Stimulated activated CD4-positive, alpha-beta T cell treated with anti-CD3 and anti-CD28 coated beads, TNF-alpha, amount 100 ng/mL, for 24 hours (primary cell): ENCODE measurements at places on chromosomes 12 and 14.
A peak's percentile ranks its signal among the peaks of the same experiment; 100 is the strongest.

- DNase-seq: no peak
Measured at GRCh38 chr12:127820846-127821245, 446.1 kb upstream of the TMEM132C start.

DNA sequence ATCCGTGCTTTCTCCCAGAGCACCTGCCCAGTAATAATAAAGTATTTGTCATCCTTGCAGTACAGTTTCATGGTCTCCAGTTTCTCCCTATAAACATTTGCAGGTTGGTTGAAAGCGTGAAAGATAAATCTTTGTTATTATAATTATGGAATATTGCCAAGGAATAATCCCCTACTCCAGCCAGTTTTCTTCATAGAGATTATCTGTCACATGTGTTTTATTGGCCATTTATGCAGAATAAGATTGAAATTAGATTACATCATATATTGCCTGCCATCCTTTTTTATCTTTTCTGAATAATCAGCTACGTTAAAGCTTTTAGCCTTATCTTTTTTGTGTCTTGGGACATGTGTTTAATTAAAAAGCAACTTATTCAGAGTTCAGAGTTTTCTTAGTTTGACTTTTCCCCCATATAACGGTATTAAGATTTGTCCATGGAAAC, 168.0 kb downstream of the KICS2 start:
- DNase-seq: no peak

DNA sequence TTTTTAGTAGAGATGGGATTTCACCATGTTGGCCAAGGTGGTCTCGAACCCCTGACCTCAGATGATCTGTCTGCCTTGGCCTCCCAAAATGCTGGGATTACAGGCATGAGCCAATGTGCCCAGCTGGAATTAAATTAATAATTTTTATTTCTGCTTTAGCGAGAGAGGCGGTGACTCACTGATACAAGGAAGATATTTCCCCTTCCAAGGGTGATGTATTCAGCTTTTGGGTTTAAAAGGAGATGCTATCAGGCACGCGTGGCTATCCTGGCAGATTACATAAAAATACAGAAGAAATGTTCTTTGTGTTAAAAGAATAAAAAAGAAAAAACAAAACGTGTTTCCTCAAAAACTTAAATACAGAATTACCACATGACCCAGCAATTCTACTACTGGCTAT, 12.4 kb upstream of the P2RX7 start:
- DNase-seq: no peak

- no peak for DNase-seq
Measured at GRCh38 chr14:22232933-22233332, 356.1 kb downstream of the DAD1 start.

- no peak for DNase-seq
Measured at GRCh38 chr12:99977550-99977949, 7.2 kb downstream of the ANKS1B start.

DNA sequence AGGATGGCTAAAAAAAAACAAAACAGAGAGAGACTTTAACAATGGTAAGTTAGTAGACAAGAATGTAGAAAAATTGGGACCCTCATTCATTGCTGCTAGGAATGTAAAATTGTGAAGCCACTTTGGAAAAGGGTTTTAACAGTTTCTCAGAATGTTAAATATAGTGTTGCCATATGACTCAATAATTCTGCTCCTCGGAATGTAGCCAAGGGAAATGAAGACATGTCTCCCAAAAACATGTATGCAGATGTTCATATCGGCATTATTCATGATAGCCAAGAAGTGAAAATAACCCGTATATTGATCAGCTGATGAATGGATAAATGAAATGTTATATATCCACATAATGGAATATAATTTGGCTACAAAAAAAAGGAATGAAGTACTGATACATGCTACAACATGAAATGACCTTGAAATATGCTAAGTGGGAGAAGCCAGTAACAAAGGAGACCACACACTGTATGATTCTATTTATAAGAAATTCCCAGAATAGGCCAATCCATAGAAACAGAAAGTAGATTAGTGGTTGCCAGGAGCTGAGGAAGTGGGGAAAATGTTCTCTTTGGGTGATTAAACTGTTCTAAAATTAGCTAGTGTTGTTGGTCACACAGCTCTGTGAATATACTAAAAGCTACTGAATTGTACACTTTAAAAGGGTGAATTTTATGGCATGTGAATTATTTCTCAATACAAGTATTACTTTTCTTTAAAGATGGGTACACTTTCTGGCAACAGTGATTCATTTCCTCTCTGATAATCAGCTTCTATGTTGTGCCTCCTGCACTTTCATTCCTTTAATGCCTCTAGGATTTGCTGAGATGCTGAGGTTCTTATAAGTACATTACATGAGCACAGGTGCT, 132.5 kb downstream of the DAAM1 start:
- no peak for DNase-seq

DNA sequence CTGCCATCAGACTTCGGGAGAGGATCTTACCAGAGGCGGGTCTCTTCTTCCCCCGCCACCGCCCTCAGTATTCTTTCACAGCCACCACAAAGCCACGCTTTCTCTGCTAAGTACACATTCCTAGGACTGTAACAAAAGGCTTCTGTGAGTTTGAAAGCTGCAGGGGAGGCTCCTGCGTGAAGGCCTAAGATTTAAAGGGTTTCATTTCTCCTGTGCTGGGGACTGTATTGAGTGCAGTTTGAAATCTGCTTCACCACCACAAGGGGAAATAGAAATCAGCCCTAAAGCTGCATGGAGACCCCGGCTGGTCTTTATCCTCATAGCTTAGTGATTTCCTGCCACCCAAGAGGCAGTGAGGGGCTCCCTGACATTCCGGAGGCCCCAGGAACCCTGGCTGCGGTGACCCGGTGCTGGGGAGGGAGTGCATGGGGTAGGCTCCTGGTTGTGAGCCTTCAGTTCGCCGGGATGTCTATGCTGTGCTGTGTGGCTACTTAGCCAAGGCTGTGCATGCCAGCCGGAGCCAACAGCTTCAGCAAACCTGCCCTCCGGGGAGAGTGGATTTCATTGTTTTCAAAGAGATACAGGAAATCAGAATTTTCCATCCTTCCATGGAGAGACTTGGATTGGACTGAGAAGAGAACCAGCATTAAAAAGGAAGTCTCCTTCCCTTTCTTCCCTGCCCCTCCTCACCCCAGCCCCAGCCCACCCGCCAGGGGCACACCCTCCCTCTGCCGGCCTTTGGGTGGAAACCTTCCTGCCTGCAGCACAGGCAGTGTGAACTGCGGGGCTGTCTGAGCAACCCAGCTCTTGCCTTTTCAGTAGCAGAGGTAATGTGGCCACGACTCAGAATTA, 163.3 kb downstream of the ETV6 start:
- no peak for DNase-seq

DNA sequence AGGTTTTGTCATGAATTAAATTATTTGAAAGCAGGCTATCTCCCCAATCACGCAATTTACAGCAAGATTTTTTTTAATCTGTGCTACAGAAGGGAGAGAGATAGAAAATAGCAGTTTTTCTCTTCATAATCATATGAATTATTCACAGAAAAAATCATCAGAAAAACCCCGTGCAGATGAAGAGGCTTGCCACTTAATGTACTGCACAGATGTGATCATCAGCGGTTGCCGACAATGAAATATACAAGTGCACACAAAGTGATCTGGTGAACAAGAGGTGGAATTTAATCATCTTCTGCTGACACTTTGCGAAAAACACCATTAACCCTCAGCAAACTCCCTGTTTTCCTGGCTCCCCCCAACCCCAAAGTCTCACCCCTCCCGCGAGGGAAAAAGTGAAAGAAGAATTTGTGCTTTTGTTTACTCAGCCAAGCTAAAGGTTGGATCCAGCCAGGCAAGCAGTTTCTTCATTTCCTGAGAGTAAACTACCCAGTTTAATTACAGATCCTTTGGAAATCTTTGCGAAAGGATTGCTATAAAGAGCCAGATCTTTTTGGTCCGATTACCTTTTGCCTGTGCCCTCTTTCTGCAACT, 3.1 kb upstream of the LMO3 start:
- DNase-seq: no peak

GRCh38 chr12:114140576-114140975, 174.5 kb upstream of the RBM19 start:
- DNase-seq: no peak

DNA sequence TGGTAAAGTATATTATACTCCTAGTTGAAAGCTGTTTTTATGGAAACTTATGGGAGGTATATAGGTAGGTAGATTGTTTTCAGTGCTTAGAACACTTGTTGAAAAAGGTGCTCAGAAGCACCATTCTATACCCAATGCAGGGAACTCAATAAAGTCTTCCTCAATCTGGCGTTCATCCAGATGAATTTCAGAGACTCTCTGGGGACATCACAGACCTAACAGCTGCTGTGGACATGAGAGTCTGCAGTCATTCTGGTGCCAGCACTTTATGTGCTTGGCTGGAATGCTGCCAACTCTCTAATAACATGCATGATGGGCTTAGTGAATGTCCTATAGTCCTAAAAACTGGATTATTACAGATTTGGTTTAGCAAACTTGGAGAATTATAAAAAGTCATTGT, 115.9 kb downstream of the NTN4 start:
- DNase-seq: no peak

DNA sequence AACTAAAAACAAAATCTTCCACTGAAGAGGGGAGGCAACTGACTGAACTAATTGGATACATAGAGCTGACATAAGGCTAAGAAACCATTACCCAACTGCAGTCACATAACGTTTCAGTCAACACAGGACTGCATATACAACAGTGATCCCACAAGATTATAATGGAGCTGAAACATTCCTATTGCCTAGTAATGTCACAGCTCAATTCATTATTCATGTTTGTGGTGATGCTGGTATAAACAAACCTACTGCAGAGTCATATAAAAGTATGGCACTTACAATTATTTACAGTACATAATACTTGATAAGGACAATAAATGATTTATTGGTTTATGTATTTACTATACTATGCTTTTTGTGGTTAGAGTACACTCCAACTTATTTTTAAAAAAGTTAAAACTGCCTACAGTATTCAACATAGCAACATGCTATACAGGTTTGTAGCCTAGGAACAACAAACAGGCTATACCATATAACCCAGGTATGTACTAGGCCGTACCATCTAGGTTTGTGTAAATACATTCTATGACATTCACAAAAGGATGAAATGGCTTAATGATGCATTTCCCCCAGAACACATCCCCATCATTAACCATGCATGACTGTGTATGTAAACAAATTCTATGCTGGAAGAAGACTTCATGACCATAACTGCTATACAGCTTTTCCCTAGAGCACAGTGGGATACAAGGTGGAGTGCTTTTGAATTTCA, 4.3 kb downstream of the NAP1L1 start:
- DNase-seq: no peak

DNA sequence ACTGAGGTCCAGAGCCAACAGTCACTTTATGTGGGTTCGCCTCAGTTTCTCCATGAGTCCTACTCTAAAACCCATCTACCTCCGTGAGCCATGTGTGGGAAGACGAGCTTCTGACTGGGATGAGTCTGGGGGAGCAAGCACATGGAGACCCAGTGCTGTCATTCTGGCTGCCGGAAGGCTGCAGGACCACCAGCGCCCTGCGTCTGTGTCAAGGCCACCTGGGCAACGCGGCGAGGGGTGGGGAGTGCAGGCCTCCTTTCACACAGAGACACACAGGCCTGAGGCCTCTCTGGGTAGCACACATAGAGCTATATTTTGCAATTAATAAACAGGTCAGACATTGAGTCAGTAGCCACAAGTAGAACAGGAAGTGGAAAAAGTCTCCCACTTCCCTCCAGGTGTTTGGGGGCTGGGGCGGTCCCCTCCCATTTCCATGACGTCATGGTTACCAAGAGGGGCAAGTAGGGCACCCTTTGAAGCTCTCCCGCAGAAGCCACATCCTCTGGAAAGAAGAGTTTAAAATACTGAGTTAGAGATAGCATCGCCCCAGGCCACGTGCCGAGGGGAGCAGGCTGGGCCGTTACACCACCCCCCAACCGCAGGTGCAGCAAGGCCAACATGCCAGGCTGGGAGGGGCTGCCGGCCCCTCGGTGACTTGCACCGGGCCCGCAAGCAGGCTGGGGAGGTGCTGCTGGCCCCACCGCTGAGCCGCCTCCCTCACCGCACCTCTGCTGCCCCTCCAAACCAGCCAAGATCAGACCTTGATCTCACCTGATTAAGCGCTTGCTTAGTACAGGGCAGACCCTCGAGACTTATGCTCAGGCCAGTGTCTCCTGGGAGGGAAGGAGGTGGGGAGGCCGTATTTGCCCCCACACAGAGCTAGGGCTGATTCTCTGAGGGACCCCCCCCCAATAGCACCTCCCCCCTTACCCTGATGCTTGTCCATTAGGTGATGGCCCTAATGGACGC, 32.7 kb downstream of the DAD1 start:
- DNase-seq: peak; percentile 90

DNA sequence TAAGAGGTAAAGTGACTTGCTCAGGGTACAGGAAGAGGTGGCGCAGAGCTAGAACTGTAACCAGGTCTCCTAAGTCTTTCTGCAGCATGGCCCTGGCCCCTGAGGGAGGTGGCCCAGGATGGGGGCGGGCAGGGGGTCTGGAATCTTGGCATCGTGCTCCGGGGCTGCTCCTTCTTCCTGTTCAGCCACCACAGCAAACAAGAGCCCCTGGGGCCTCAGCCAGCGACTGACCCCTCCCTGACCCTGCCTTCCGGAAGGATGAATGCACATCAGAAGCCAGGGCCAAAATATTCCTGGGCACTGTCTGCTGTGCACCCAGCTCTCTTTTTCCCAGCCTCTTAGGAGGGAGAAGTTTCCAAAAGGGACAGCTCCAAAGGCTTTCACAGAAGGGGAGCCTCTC, 242.8 kb downstream of the DPF3 start:
- no peak for DNase-seq

DNA sequence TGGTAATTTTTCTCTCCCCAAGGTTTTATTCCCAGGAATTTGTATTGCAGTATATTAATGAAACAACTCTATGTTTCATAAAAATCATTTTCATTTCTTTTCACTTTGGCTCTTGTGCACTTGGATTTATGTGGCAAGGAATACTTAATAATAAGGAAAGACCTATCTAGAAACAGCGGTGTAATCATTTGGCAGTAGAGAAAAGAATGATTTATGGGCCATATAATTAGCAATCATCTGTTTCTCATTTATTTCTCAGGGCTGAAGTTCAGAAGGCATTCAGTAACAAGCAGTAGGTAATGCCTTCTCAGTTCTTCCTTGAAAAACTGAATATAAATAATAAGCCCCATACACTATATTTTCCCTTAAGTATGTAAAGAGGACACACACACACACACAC, 172.6 kb downstream of the ANO4 start:
- no peak for DNase-seq

- DNase-seq: no peak
Measured at GRCh38 chr12:56991319-56992246, 14.8 kb downstream of the ZBTB39 start.

- peak; percentile 69 for DNase-seq
Measured at GRCh38 chr14:50520947-50521815, 11.2 kb downstream of the MAP4K5 start.
